ENCODE measurements at places on chromosomes 16 and 17. TPM values are rescaled to one million over a fixed set of nuclear protein-coding genes. Genes with fewer than 3 reads are reported as not detected.
A peak's percentile ranks its signal among the peaks of the same experiment; 100 is the strongest.

ENPP7 gene
- not detected for total RNA-seq

ANKRD40CL gene
- not detected for total RNA-seq

MYH8 gene
- total RNA-seq = not detected

SAMD14 gene
- 10.8 TPM for total RNA-seq

TMED6 gene
- 0.64 TPM for total RNA-seq

PGS1 gene
- 32.0 TPM for total RNA-seq

CSF3 gene
- not detected for total RNA-seq

DNA sequence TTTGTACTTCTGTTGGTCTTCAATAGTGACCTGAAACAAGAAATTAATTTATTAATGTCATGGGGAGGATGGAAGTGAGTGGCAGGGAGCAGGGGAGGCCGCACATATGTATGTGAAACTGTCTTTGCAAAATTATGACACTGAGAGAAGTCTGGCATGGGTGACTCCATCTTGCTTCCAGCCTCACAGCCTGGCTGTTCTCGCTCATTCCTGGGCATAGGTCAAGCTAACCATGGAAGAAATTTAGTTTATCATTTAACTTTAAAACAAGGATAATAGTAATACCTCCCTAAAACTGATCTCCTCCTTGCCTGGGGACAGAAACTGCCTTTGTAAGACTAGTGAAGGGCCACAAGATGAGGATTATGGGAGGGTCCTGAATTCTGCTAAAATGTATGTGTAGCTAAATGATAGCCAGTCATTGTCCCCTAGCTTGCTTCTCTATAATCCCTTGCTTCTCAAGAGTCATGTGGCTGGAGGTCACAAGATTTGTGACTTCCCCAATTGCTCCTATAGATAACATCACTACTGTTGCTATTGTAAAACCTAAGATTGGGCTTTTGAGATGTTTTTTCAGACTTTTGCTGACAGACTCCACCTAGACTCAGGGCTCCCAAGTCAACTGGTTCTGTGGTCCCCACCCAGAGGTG is 126.0 kb downstream of the HS3ST3A1 start:
- H3K36me3 ChIP-seq = no peaks in the 10 kb centered on the region
- no peak for DNase-seq
- H3K4me1 ChIP-seq = peaks cover 9% of the 10 kb centered on the region
- no peak overlapping the region for H3K27ac ChIP-seq
- H3K27me3 ChIP-seq = no peaks in the 10 kb centered on the region
- no peak overlapping the region for H3K4me3 ChIP-seq

DNA sequence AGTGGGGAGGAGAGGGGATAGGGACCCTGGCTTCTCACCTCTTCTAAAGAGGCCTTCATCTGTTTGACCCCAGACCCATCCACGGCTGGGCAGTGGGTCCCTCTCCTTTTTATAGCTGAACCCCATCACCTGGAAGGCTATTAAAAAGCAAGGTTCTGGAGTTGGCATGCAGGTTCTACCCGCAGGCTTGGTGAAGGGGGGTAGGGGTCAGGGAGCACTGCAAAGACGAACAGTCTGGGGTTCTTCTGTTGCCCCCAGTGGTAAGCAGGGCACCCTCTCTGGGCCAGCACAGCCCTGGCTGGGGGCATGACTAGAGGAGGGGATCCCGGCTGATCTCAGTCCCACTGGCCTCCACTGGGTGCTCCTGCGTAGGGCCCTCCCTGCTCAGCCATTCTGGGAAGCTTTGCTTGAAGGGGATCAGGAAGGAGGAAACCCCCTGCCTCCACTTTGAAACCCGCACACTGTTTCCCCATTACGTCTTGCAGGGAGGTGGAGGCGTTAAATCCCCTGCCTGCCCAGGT is 13.6 kb downstream of the CMIP start:
- H3K27me3 ChIP-seq = no peaks in the 10 kb centered on the region
- DNase-seq = no peak
- H3K4me1 ChIP-seq = peaks cover 16% of the 10 kb centered on the region
- no peak overlapping the region for H3K4me3 ChIP-seq
- no peaks in the 10 kb centered on the region for H3K36me3 ChIP-seq

DNA sequence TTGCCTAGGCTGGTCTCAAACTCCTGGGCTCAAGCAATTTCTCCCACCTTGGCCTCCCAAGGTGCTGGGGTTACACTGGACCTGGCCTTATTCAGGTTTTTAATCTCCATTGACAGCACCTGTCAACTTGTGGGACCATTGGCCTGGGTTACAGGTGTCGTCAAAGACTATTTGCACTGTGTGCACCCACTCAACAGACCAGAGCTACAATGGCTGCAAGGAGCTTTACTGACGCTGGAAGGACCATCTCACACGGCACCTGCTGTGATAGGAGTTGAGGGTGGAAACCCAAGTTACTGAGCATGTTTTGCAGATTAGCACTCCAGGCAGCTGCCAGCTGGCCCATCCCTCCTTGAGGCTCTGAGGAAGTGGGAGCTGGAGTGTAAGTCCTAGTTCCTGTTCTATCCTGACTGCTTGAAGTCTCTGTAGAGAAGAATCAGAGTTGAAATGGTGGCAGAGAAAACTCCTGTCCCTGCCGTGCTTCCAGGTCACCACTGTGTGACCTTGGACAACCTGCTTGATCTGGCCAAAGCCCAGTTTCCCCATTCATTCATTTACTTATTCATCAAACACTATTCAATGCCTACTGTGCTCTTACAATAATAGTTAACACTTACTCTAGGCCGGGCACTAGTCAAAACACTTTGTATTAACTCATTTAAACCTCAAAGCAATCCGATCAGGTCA is 42.4 kb upstream of the LONP2 start:
- no peak overlapping the region for H3K27ac ChIP-seq
- peaks cover 2% of the 10 kb centered on the region for H3K27me3 ChIP-seq
- no peak for DNase-seq
- H3K4me1 ChIP-seq = no peaks in the 10 kb centered on the region
- H3K36me3 ChIP-seq = no peaks in the 10 kb centered on the region

DNA sequence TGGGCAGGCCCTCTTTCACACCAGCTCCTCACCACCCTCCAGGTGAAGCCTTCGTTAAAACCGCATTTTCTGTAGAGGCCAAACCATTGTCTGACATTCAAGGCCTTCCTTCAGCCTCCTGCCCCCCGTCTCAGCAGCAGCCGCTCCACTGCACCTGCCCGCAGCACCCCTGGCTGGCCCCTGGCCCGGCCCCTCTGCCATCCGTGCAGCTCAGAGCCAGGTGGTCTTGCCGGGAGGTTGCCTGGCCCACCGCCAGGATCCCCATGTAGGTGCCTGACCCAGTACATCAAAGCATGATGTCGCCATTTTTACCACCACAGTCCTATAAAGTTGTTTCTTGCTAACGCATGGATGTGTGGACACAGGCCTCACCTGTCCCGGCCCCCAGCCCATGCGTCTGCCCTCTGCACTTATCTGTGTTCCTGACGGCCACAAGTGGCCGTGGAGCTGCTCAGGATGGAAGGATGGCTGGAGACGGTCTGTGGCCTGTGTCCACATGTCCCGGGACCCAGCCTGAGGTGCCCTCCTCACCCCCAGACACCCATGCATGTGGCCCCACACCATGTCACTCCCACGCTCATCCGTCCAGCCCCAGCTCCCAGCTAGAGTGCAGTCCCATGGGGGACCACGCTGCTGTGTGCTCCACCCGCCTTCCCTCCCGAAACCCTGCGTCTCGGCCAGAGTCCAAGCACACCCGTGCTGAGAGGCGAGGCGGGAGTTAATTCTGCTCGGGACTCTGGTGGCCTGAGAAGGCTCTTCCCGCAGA is 89.3 kb upstream of the CHMP6 start:
- H3K27ac ChIP-seq = no peak overlapping the region
- H3K4me1 ChIP-seq = peaks cover 10% of the 10 kb centered on the region
- DNase-seq = no peak

GRCh38 chr16:14365200-14365851 is 264.7 kb downstream of the PARN start:
- no peaks in the 10 kb centered on the region for H3K27me3 ChIP-seq
- H3K36me3 ChIP-seq = no peaks in the 10 kb centered on the region
- no peak overlapping the region for H3K27ac ChIP-seq
- peak; percentile 71 for DNase-seq

- peaks cover 10% of the 10 kb centered on the region for H3K36me3 ChIP-seq
- H3K4me1 ChIP-seq = peaks cover 18% of the 10 kb centered on the region
Observed at GRCh38 chr17:57849163-57849873, 526 bp downstream of the MRPS23 start.

- no peak for DNase-seq
- peaks cover 16% of the 10 kb centered on the region for H3K4me1 ChIP-seq
- no peaks in the 10 kb centered on the region for H3K36me3 ChIP-seq
- H3K27ac ChIP-seq = no peak overlapping the region
- no peaks in the 10 kb centered on the region for H3K27me3 ChIP-seq
Observed at GRCh38 chr16:15521758-15522509, 87.5 kb downstream of the BMERB1 start.

DNA sequence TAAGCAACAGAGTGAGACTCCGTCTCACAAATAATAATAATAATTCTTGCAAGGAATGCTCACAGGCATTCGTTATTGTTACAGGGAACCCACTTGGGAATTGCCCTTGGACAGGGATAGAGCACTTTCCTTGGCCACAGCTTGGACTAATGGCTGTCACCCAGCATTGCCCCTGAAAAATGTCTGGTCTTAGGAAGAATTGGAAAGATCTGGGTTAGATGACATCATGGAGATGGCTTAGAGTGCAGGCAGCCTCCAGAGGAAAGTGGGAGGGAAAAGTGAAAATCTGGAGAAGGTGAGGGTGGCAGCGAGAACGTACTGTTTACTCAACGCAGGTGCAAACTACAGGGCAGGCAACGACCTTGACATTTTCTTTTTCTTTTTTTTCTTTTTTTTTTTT is 59.3 kb upstream of the MRTFB start:
- no peaks in the 10 kb centered on the region for H3K27me3 ChIP-seq
- no peak overlapping the region for H3K27ac ChIP-seq
- no peak for DNase-seq

DNA sequence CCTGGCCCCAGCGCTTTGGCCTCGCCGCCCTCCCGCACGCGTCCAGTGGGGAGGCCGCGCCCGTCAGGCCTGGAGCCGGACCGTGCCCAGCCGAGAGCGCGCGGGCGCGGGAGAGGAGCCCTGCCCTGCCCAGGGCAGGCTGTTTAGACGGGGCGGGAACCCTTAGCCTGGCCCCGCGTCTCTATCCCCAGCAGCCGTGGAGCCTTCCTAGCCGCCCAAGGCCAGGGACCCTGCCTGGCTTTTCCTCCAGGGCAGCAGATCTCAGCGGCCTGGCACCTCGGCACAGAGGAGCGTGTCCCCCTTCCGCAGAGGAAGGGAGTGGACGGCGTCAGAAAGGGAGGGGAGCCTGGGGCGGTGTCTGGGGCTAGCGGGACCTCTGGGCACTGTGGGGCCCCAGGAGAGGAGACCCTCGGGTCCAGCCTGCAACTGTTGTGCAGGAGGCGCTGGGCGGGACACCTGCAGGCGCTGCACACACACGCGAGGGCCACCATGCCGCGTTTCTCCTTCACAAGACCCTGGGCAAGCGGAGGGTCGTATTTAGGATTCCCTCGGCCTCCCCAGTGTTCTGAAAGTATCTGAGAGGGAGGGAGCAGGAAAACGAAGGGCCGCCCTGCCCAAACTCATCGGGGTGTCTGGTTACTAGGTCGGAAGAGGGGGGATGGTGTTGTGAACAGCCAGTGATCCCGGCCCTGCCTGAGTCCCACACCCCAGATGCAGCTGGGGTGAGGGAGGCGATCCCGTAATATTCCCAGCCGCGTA is 2.3 kb upstream of the NPTX1 start:
- peak overlapping the region; percentile 44 for H3K4me3 ChIP-seq
- no peaks in the 10 kb centered on the region for H3K36me3 ChIP-seq
- peaks cover 50% of the 10 kb centered on the region for H3K27me3 ChIP-seq
- DNase-seq = no peak
- peaks cover 17% of the 10 kb centered on the region for H3K4me1 ChIP-seq

DNA sequence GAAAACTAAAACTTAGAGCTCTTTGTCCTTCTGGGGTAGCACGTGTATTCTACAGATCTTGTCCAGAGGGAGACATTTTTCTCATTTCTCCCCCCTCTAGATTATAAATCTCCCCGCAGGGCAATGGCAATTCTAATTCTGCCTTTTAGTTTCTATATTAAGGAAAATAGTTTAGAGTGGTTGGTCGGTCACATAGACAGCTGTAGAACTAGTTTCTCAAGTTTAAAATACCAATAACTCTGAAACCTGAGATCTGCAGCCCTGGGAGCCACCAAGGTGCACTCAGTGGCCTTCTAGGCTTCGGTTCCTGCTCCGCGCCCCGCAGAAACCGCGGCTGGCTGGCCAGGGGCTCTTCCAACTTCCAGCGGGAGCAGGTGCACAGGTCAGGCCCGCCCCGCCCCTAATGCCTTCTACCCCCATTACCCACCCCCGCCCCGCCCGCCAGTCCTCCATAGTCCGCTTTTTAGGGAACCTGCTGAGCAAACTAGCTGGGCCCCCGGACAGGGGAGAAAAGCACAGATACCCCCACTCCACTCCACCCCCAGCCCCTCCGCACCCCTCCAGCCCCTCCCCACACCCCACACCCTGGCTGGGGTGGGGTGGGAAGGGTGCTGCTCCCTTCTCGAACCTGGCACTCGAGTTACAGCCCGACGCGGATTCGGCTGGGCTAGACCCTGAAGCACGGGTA is 431 bp downstream of the SLFN11 start:
- DNase-seq = no peak
- H3K36me3 ChIP-seq = no peaks in the 10 kb centered on the region
- H3K27ac ChIP-seq = peak overlapping the region; percentile 68
- peaks cover 3% of the 10 kb centered on the region for H3K4me1 ChIP-seq
- H3K4me3 ChIP-seq = peak overlapping the region; percentile 73

DNA sequence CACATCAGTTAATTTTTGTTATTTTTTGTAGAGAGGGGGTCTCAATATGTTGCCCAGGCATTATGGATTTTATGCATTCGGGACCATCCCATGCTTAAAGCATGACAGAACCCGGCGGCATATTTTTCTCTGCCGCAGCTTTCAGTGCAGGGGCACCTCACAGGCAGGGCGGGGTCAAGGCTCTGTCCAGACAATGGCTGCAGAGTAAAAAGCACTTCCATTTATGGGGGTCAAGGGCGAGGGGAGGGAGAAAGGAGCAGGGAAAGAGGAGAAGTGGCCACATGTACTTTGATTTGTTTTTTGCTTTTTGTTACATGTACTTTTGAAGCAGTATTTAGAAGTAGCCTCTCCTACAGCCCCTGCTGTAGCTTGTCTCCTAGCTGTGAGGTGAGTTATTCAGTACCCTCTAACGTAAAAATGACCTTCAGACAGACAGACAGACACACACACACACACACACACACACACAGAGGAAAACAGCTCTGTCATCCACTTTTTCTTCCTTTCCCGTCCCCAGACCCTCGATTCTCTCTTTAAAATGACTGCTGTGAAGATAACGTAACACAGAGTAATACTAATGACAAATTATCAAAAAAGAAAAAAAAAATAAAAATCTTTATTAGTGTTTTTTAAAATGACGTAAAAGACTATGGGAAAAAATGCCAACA is 856 bp upstream of the SCPEP1 start:
- H3K27ac ChIP-seq = no peak overlapping the region
- peaks cover 8% of the 10 kb centered on the region for H3K4me1 ChIP-seq
- peaks cover 4% of the 10 kb centered on the region for H3K27me3 ChIP-seq

Measured in astrocyte (in vitro differentiated cells and primary cell).